Glutamatergic neuron (in vitro differentiated cells): ENCODE measurements at places on chromosomes 7 and 10. TPM values are rescaled to one million over a fixed set of nuclear protein-coding genes. Genes with fewer than 3 reads are reported as not detected.

- H3K4me3 ChIP-seq, result no peak overlapping the region
- H3K36me3 ChIP-seq, result no peaks in the 10 kb centered on the region
- DNase-seq, result no peak
- H3K4me1 ChIP-seq, result peaks cover 14% of the 10 kb centered on the region
- peaks cover 4% of the 10 kb centered on the region for H3K27me3 ChIP-seq
- no peak overlapping the region for H3K27ac ChIP-seq
Measured at GRCh38 chr10:93417266-93417665, 64.9 kb downstream of the MYOF start.

- no peaks in the 10 kb centered on the region for H3K36me3 ChIP-seq
- H3K27me3 ChIP-seq, result no peaks in the 10 kb centered on the region
- no peak for DNase-seq
Measured at GRCh38 chr7:37102518-37103137, 346.0 kb downstream of the ELMO1 start.

DNA sequence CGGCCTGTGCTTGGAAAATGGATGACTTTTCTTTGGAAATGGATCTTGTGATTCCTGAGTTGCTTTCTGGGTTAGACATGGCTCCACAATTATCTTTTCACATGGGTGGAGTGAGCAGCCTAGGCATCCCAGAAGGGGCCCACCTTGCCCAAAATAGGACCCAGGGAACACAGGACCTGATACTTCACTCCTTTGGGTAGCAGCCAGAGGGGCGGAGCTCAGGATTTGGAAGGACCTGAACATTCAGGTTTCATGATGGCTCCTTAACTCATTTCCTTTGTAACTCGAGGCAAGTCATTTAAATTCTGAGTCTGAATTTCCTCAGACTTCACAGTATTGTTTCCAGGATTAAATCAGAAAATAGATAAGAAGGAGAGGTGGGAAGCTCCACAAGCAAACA lies 178.3 kb upstream of the ZMIZ1 start:
- peaks cover 10% of the 10 kb centered on the region for H3K36me3 ChIP-seq
- DNase-seq, result no peak
- peaks cover 2% of the 10 kb centered on the region for H3K4me1 ChIP-seq

- no peak overlapping the region for H3K27ac ChIP-seq
- H3K36me3 ChIP-seq, result no peaks in the 10 kb centered on the region
- no peaks in the 10 kb centered on the region for H3K27me3 ChIP-seq
Measured at GRCh38 chr10:91992031-91992430, 68.5 kb downstream of the BTAF1 start.

DNA sequence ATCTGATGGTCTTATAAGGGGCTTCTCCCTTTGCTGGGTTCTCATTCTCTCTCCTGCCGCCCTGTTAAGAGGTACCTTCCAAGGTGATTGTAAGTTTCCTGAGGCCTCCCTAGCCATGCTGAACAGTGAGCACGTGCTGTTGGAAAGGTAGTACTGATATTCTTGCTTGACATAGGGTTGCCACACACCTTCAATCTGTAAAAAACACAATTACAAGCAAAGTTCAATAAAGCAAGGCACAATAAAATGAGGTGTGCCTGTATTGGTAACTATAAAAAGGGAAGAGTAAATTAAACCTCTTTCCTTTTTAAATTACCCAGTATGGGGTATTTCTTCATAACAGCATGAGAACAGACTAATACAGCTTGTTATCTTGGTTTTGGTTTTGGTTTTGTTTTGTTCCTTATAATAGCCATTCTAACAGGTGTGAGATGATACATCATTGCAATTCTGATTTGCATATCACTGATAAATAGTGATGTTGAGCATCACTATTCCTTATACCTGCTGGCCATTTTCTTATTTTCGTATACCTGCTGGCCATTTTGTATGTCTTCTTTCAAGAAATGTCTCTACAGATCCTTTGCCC lies 164.9 kb upstream of the TRIM24 start:
- no peaks in the 10 kb centered on the region for H3K27me3 ChIP-seq
- no peak for DNase-seq
- peaks cover 6% of the 10 kb centered on the region for H3K36me3 ChIP-seq
- H3K27ac ChIP-seq, result no peak overlapping the region
- H3K4me1 ChIP-seq, result no peaks in the 10 kb centered on the region

DNA sequence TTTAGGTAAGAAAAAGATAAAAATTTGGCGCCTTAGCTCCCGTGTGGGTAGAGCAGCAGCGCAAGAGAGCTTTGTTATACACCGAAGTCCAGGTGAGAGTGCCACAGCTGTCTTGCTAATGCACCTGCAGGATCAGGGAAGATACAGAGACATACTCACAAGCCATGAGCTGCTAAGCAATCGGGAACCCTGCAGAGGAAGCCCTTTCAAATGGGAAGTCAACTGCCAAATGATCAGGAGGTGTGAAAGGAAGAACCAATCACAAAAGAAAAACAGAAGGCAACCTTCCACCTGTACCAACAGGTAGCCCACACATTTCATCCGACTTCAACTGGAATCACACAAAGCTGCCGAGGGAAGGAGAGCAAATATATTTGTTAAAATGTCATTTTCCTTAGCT lies 610.5 kb upstream of the PFKP start:
- H3K4me3 ChIP-seq, result no peak overlapping the region
- no peak for DNase-seq
- H3K4me1 ChIP-seq, result no peaks in the 10 kb centered on the region
- peaks cover 1% of the 10 kb centered on the region for H3K27me3 ChIP-seq
- peaks cover 14% of the 10 kb centered on the region for H3K36me3 ChIP-seq

GRCh38 chr10:76236356-76236755 lies 804.9 kb downstream of the LRMDA start:
- no peaks in the 10 kb centered on the region for H3K36me3 ChIP-seq
- no peak overlapping the region for H3K4me3 ChIP-seq
- H3K27ac ChIP-seq, result no peak overlapping the region
- H3K27me3 ChIP-seq, result no peaks in the 10 kb centered on the region
- H3K4me1 ChIP-seq, result no peaks in the 10 kb centered on the region
- DNase-seq, result no peak

DNA sequence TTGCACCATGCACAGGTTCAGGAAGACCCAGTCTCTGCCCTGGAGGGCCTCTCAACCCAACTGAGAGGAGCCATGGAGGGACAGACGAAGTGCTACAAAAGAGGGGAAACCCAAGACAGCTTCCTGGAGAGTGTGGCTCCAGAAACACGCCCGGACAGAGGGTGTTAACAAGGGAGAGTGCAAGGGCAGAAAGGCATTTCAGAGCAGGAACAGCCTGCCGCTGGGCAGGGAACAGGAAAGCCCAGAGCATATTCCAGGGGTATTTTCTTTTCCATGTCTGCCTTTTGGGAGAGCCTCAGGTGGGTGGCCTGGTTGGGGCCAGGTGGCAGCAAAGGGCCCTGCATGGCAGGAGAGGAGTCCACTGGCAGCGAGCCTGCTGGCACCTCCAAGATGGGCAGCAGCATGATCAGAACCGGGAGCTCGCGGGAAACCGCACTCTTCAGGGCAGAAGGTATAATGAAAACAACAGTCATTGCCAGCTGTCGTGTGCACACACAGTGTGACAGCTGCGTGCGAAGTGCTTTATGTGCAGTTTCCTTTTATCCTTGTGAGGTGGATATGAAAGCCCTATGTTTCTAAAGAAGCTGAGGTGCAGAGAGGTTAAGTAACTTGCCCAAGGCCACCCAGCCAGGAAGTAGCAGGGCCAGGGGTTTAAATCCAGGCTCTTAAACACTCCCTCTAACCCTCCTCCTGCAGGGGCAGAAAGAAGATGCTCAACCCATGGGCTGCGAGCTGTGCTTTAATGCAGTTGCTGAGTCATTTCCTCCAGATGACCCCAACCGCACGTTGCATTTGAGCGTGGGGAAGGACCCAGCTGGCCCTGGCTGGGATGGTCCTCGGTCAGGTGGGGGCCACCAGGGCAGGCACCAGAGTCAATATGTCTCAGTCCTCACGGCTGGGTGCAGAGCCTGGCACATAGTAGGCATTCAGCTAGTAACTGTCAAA lies 128.6 kb downstream of the OAT start:
- H3K4me3 ChIP-seq, result no peak overlapping the region
- H3K27ac ChIP-seq, result peak overlapping the region; percentile 52
- no peaks in the 10 kb centered on the region for H3K36me3 ChIP-seq
- no peak for DNase-seq

- no peaks in the 10 kb centered on the region for H3K27me3 ChIP-seq
- no peak for DNase-seq
- peaks cover 29% of the 10 kb centered on the region for H3K4me1 ChIP-seq
- no peak overlapping the region for H3K27ac ChIP-seq
Measured at GRCh38 chr7:80145780-80146422, 11.3 kb downstream of the GNAI1 start.

- peaks cover 2% of the 10 kb centered on the region for H3K27me3 ChIP-seq
- DNase-seq, result no peak
- no peaks in the 10 kb centered on the region for H3K36me3 ChIP-seq
- H3K4me1 ChIP-seq, result peaks cover 3% of the 10 kb centered on the region
Measured at GRCh38 chr7:15757041-15758000, 70.8 kb upstream of the MEOX2 start.

DNA sequence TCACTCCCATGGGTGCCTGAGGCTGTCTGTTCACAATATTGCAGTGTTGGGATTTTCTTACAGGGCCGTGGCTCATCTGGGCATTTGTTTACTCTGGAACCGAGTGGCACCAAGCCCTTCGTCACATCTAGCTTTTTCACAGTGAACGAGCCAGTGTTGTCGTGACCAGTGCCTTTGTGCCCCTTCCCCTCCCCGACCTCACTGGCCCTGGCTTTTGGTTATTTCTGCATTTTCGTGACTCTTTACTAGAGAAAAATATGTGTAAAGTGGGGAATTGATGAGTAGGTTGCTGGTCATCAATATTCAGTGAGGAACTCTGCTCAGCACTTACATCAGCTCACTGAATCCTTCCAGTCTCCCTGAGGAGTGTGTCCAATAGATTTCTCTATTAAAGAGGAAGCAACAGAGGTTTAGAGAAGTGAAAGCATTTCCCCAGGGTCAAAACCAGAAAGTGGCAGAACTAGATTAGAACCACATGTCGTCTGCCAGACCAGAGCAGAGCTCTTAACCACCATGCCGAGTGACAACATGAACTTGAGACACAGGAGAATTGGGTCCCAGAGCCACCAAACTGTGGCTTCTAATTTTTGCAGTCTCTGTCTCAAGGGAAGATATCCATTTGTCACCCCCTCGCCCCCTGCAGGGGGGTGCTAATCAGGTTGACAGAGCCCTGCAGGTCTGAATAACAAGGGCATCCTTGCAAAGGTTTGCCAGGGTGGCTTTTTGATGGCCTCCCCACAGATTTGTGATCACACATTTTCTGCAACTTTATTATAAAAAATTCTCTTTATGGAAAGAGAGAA lies 125.3 kb downstream of the CHN2 start:
- H3K27ac ChIP-seq, result peak overlapping the region; percentile 99
- peaks cover 4% of the 10 kb centered on the region for H3K36me3 ChIP-seq

DNA sequence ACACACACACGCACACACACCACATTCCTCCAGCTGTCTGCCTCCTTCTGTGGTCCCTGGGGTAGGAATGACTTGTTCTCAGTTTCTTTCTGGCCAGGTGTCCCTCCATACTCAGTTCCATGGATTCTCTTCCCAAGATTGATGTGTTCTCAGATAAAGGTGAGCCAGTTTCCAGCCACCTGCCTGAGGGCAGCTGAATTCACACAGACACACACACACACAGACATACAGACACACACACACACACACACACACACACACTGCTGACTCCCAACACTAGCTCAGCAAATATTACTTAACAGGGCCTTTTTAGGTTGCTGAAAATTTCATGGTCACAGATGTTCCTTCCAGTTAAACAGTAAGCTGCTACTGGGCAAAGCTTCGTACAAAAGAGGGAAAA lies 45.4 kb upstream of the GDF10 start:
- H3K36me3 ChIP-seq, result no peaks in the 10 kb centered on the region
- peaks cover 6% of the 10 kb centered on the region for H3K4me1 ChIP-seq
- H3K27ac ChIP-seq, result peak overlapping the region; percentile 64
- H3K4me3 ChIP-seq, result no peak overlapping the region
- DNase-seq, result no peak

DNA sequence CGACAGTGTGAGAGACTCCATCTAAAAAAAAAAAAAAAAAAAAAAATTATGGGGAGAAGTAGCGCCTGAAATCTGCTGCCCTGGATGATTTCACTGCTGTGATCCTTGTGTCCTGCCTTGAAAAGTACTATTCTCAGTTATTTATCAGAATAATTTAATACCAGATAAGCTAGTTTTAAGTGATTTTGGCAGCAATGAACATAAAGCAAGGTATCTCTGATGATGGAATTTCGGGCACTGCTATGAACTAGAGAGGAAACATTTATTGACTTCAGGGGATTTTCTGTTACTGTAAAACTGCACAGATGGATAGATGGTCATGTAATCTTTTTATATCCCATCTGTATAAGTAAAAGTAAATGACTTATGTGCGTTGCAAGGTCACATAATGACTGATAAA lies 619.1 kb upstream of the ANKRD30A start:
- H3K36me3 ChIP-seq, result no peaks in the 10 kb centered on the region
- H3K4me3 ChIP-seq, result no peak overlapping the region
- DNase-seq, result no peak
- peaks cover 26% of the 10 kb centered on the region for H3K4me1 ChIP-seq

DNA sequence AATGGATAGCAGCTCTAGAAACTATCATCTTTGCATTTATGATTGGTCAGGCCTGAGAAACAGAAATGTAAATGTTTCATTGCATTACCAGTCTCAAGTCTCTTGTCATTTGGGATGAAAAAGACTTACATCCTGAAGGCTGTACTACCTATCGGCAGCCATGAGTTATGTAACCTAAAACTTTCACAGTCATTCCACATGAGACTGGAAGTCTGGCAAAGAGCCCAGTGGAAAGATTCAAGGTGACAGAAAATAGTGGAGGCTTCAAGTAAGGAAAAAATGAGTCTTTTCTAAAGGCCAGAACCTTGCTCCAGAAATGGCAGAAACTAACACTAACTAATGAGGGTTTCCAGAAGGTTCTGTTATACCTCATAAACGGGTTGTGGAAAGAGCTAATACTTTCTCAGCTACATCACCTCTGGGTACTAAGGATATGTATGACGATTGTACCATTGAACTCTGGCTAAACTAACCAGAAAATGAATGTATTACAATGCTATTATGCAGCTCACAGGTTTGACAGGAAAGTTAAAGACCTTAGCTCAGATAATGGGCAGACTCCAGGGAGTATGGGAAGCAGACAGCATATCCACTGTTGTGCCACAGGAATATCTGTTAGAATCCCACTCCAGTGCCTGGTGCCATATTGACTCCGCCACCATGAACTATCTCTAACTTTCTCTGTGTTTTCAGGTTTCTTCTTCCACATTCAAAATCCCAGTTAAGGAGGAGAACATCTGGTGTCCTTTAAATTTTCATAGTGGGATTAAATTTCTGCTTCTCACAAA lies 41.7 kb upstream of the DYNC1I1 start:
- H3K36me3 ChIP-seq, result no peaks in the 10 kb centered on the region
- H3K4me1 ChIP-seq, result no peaks in the 10 kb centered on the region
- no peak overlapping the region for H3K4me3 ChIP-seq
- H3K27ac ChIP-seq, result no peak overlapping the region
- no peaks in the 10 kb centered on the region for H3K27me3 ChIP-seq

The DDC gene
- total RNA-seq, result 3.8 TPM

The CUZD1 gene
- total RNA-seq, result 2.4 TPM

The MSMB gene
- total RNA-seq, result not detected

The ZC3HAV1 gene
- 13.5 TPM for total RNA-seq

The DNAH11 gene
- 0.22 TPM for total RNA-seq

The MRLN gene
- total RNA-seq, result not detected

The APBB1IP gene
- total RNA-seq, result not detected

The OGDHL gene
- 2.5 TPM for total RNA-seq
